ENCODE measurements at places on chromosomes 13 and 19. TPM values are rescaled to one million over a fixed set of nuclear protein-coding genes. Genes with fewer than 3 reads are reported as not detected.

- no peak for DNase-seq
- H3K4me1 ChIP-seq, result no peaks in the 10 kb centered on the region
- H3K36me3 ChIP-seq, result peaks cover 57% of the 10 kb centered on the region
- H3K27me3 ChIP-seq, result no peaks in the 10 kb centered on the region
- no peak overlapping the region for H3K4me3 ChIP-seq
Observed at GRCh38 chr19:12628040-12629022, 17.6 kb downstream of the ZNF791 start.

DNA sequence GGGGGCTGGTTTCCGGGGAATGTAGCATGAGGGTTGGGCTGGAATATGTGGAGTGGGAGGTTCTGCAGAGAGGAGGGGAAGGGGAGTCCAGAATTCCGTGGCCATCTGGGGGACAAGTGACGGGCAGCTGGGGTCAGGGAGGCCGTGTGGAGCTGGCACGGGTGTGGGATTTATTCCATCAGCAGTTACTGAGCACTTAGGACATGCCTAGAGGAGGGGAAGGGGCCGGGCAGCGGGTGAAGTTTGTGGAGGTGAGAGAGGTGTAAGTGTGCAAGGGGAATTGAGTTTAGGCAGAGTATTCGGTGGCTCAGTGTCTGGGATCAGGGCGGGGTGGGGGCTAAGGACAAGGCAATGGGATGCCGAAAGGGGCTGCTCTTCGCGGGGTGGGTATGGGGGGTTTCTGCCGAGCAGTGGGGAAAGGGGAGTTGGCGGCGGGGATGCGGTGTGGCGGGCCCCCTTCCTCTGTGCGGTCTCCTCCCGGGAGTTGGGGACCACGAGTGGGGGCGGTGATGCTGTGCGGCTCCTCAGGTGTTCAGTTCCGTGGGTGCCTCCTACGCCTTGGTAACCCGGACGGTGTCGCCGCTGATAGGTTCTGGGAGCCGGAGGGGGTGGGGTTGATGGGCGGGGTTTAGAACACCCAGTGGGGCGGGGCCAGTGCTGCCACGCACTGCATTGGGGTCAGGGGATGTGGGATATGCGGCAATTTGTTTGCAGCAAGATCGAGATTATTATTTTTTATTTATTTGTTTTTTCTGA lies 5.4 kb downstream of the CCDC61 start:
- peaks cover 8% of the 10 kb centered on the region for H3K36me3 ChIP-seq
- peak overlapping the region; percentile 77 for H3K4me3 ChIP-seq
- DNase-seq, result peak; percentile 56
- peaks cover 30% of the 10 kb centered on the region for H3K4me1 ChIP-seq
- peak overlapping the region; percentile 23 for H3K27ac ChIP-seq

- no peaks in the 10 kb centered on the region for H3K27me3 ChIP-seq
- no peak overlapping the region for H3K27ac ChIP-seq
- H3K4me3 ChIP-seq, result no peak overlapping the region
- H3K36me3 ChIP-seq, result peaks cover 16% of the 10 kb centered on the region
- DNase-seq, result no peak
Observed at GRCh38 chr13:21333186-21333585, 125.9 kb downstream of the ZDHHC20 start.

GRCh38 chr13:109783815-109784589 lies 2.4 kb downstream of the IRS2 start:
- H3K36me3 ChIP-seq, result peaks cover 7% of the 10 kb centered on the region
- no peak overlapping the region for H3K27ac ChIP-seq
- DNase-seq, result no peak
- peaks cover 9% of the 10 kb centered on the region for H3K27me3 ChIP-seq

- no peak overlapping the region for H3K27ac ChIP-seq
- H3K36me3 ChIP-seq, result no peaks in the 10 kb centered on the region
- no peaks in the 10 kb centered on the region for H3K27me3 ChIP-seq
- H3K4me1 ChIP-seq, result no peaks in the 10 kb centered on the region
Observed at GRCh38 chr13:87622971-87623370, 48.2 kb upstream of the SLITRK5 start.

DNA sequence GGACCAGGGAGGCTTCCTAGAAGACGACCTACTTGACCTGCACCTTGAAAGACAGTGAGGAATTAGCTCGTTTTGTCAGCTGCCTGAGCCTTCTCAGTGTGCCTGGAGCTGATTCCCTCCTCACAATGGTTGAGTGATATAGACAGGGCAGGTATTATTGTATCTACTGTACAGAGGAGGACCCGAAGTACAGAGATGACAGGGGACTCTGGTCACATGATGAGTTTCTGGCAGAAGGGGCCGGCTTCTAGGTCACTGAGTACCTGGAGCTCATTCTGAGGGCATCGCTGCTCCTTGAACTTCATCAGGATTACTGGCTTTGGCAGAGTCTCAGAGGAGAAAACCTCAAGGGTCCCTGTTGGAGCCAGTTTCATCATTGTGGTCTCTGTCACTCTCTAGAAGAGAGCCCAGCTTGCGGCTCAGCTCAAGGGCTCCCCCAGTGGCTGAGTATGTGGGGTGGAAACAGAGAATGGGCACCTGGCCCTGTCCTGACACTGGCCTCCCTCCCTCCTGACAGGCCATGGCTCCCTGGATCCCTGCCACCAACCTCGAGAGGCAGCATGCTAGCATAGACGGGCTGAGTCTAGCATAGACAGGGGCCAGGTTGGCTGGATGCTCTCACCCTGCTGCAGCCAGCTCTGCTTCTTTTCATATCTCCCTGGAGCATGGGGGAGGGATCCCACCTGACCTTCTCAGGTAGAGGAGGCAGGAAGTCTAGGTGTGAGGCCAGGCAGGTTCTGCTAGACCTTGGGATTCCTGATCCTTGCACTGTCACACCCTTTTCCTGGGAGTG lies 38.7 kb downstream of the NFIX start:
- H3K4me3 ChIP-seq, result no peak overlapping the region
- no peaks in the 10 kb centered on the region for H3K36me3 ChIP-seq
- no peak overlapping the region for H3K27ac ChIP-seq
- peaks cover 9% of the 10 kb centered on the region for H3K27me3 ChIP-seq
- no peaks in the 10 kb centered on the region for H3K4me1 ChIP-seq
- DNase-seq, result no peak

DNA sequence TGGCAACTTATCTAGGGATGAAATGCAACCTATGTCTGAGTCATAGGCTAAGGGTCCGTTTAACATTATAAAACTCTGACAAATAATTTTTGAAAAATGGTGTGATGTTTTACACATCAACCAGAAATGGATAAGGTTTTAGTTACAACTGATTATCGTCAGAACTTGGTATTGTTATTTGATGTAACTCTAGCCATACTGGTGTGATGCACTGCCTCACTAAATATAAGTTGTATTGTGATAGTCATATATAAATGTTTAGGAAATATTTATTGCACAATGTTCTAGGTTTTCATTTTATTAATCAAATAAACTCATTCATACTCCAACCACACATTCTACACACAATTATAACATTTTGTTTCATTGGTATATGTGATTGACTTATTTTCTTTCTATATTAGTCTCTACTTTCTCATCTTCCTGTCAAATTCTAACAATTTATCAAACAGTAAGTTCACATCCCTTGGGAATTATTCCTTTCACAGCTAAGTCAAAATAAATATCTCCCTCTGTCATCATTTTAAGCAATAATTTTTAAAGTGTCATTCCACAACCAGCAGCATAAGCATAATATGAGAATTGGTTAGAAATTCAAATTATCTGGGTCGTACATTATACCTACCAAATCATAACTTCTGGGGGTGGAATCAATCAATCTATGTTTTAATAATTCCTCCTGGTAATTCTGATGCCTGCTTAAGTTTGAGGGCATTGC lies 873.9 kb downstream of the SLITRK1 start:
- no peak overlapping the region for H3K4me3 ChIP-seq
- no peaks in the 10 kb centered on the region for H3K4me1 ChIP-seq
- no peaks in the 10 kb centered on the region for H3K27me3 ChIP-seq

GRCh38 chr13:109750221-109750775 lies 36.1 kb downstream of the IRS2 start:
- no peaks in the 10 kb centered on the region for H3K4me1 ChIP-seq
- no peak for DNase-seq
- peaks cover 4% of the 10 kb centered on the region for H3K27me3 ChIP-seq
- no peak overlapping the region for H3K27ac ChIP-seq

DNA sequence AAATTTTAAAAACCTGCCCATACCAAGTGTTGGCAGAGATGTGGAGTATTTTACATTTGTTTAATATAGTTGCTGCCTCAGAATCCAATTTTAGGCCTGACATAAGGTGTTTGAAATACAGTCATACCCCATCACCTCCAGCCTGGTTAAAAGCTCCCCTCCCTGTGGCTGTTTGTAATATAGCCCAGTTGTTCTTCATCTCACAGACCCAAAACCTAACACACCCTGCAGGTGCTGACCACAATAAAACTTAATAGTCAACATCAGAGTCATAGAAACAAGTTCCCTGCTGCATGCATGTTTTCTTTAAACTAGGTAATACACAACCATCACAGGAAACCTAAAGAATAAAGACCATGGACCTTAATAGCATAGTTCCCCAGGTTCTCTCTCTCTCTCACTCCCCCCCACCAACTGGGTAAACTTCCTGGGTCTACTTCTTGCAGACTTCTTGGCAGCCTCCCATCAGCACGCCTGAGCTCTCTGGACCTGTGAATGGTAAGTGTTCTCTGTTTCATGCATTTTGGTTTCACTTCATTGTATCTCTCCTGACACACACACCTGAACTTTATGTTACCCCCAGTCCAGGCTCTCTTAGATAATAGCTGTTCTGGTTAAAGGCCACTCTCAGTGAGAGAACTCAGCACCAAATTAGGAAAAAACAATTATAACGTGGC lies 1369.9 kb downstream of the EFNB2 start:
- no peaks in the 10 kb centered on the region for H3K27me3 ChIP-seq
- no peak for DNase-seq
- no peak overlapping the region for H3K27ac ChIP-seq
- no peaks in the 10 kb centered on the region for H3K4me1 ChIP-seq
- H3K36me3 ChIP-seq, result no peaks in the 10 kb centered on the region
- H3K4me3 ChIP-seq, result no peak overlapping the region

DNA sequence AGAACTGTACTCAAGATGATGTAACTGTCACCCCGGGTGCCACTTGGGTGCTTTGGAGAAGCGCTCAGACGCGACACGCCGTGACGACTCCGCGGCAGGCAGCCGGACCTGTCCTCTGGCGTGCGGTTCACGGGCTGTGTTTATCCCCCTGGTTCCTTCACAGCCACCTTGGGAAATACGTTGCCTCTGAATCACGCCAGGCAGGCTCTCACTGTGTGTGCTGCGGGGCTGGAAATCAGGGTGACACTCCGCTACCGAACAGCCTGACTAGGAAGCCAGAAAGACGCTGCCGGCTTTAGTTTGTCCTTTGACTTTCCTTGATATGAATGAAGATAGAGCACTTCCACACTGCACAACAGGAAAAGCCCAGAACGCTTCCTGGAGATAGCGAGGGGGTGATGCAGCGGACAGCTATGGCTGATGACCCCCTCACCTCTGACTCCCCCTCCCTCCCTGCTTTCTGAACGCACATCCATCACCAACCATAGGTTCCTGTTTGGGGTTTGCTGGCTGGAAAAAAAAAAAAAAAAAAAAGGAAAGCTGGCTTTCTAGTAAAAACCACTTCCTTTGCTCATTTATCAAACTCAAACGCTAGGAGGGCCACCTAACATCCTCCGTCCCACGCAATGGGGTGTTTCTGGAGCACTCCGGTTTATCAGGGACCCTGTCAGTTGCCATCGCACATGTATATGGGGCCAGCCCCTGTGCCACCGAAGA lies 3.7 kb upstream of the GP6 start:
- peak; percentile 5 for DNase-seq
- peak overlapping the region; percentile 86 for H3K27ac ChIP-seq
- peaks cover 22% of the 10 kb centered on the region for H3K36me3 ChIP-seq
- H3K4me3 ChIP-seq, result peak overlapping the region; percentile 80

- no peak for DNase-seq
- H3K27me3 ChIP-seq, result no peaks in the 10 kb centered on the region
- H3K4me3 ChIP-seq, result no peak overlapping the region
- no peaks in the 10 kb centered on the region for H3K36me3 ChIP-seq
- H3K4me1 ChIP-seq, result peaks cover 19% of the 10 kb centered on the region
Observed at GRCh38 chr13:35617420-35617819, 140.9 kb upstream of the MAB21L1 start.

DNA sequence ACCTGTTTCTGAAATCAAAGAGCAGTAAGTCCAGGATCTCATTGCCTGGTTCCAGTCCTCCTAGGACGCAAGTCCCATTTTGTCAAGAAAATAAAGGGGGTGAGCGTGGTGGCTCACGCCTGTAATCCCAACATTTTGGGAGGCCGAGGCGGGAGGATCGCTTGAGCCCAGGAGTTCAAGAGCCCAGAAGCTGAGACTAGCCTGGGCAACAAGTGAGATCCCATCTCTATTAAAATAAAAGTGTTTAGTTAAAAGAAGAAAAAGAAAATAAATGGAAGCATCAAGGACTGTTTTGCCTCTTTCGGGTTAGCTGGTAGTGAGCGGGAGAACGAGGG lies 344 bp upstream of the HAUS5 start:
- peak overlapping the region; percentile 92 for H3K27ac ChIP-seq
- H3K4me1 ChIP-seq, result peaks cover 33% of the 10 kb centered on the region
- H3K4me3 ChIP-seq, result peak overlapping the region; percentile 87
- no peak for DNase-seq

DNA sequence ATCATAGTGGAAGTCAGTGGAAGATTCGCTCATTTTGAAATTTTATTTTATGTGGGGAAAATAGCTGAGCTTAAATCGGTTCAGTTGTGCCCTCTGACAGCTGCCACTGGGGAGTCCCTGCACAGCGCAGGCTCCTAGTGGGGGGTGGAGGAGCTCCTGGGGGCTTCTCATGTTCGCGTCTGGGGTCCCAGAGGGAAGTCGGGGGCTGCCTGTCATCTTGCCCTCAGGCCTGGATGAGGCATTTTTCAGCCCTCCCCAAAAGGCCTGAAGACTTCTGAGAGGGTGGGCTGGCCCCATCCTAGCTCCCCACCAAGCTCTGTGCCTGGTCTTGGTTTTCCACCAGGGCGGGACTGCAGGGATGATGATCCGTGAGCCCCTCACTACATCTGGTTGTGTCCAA lies 82.1 kb downstream of the CHST8 start:
- DNase-seq, result no peak
- no peaks in the 10 kb centered on the region for H3K27me3 ChIP-seq
- H3K27ac ChIP-seq, result no peak overlapping the region
- H3K4me3 ChIP-seq, result no peak overlapping the region
- no peaks in the 10 kb centered on the region for H3K4me1 ChIP-seq

DNA sequence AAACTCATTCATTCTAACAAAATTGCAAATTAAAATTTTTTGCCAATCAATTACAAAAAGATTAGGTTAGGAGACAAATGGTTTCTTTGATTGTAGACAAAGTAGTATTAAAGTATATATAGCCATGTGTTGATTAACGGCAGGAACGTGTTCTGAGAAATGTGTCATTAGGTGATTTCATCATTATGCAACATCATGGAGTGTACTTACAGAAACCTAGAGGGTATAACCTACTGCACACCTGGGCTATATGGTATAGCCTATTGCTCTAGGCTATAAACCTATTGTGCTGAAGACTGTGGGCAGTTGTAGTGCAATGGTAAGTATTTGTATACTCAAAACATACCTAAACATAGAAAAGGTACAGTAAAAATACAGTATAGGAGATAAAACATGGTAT lies 906.8 kb upstream of the SPRY2 start:
- no peaks in the 10 kb centered on the region for H3K27me3 ChIP-seq
- no peaks in the 10 kb centered on the region for H3K36me3 ChIP-seq
- no peak overlapping the region for H3K4me3 ChIP-seq
- DNase-seq, result no peak
- H3K27ac ChIP-seq, result no peak overlapping the region

GRCh38 chr19:19407633-19407930 lies 2.1 kb downstream of the GATAD2A start:
- H3K4me3 ChIP-seq, result peak overlapping the region; percentile 99
- peaks cover 73% of the 10 kb centered on the region for H3K4me1 ChIP-seq
- H3K27ac ChIP-seq, result no peak overlapping the region
- H3K27me3 ChIP-seq, result no peaks in the 10 kb centered on the region
- no peak for DNase-seq

The IFNL1 gene
- total RNA-seq, result 0.23 TPM

The ICAM5 gene
- 1.9 TPM for total RNA-seq

The ZNF790 gene
- total RNA-seq, result 4.4 TPM

The SPACA4 gene
- total RNA-seq, result not detected

The OXGR1 gene
- not detected for total RNA-seq

The SLITRK5 gene
- not detected for total RNA-seq

The ANKLE1 gene
- 13.4 TPM for total RNA-seq

Data from activated T-helper 1 cell treated with anti-CD3 and anti-CD28 coated beads, Interleukin-12 subunit alpha, Interleukin-12 subunit beta, Interleukin-2, Interleukin-4 antibody, amounts not matched to agents 30 ng/mL and 10 ng/mL and 1 ng/mL, durations not matched to agents 14 hours and 24 hours and 36 hours (primary cell).